ENCODE measurements at places on chromosomes 7 and 10.
A peak's percentile ranks its signal among the peaks of the same experiment; 100 is the strongest.

DNA sequence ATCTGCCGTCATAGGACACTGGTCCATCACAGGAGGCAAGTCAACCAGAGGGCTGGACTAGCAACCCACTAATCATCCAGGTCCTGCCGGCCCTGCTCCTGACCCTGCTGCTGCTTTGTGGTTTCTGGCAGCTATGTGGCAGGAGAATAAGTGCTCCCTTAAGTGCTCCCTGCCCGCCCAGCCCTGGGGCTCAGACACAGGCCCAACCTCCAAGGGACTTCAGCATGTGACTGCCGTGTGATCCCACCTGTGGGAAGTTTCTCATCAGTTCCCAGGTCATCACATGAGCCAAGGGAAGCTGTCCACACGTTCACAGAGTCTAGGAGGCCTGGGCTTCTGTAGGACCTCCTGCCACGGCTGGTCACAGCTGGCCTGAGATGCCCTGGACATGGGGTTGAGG, 34.2 kb upstream of the ZNF488 start:
- DNase-seq = no peak

DNA sequence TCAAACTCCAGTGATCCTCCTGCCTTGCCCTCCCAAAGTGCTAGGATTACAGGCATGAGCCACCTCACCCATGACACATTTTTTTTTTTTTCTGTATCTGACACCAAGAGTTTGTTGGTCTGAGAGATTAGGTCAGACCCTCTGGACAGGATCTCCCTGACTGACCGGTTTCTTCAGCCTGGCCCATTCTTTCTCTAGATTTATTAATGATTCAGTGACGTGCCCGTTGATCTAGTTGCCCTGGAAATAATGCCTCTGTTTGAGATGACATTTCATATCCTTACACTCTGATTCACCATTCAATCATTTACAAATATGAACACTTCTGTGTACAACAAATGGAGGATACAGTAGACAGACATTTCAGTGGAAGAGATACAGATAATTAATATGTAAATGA, 1.4 kb upstream of the ZNF212 start:
- DNase-seq = no peak

GRCh38 chr7:29622335-29623265, 59.0 kb downstream of the PRR15 start:
- peak; percentile 67 for DNase-seq

DNA sequence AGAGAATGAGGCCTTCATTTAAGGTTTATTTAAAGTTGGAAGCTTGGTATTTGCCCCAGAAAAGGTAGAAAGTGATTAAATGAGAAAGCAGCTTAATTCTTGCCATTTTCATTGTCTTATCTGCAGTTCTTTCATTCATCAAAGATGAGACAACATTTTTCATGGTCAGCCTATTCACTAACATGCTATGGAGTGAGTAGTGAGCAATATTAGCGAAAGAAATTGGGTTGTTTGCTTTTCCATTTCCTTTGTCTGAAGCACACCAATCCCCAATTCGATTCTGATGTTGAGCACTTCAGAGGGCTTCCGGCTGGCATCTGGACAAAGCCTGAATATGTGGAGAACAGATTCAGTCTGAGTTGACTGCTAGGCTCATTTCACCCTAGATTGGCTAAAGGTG, 317.2 kb downstream of the BBS9 start:
- no peak for DNase-seq

DNA sequence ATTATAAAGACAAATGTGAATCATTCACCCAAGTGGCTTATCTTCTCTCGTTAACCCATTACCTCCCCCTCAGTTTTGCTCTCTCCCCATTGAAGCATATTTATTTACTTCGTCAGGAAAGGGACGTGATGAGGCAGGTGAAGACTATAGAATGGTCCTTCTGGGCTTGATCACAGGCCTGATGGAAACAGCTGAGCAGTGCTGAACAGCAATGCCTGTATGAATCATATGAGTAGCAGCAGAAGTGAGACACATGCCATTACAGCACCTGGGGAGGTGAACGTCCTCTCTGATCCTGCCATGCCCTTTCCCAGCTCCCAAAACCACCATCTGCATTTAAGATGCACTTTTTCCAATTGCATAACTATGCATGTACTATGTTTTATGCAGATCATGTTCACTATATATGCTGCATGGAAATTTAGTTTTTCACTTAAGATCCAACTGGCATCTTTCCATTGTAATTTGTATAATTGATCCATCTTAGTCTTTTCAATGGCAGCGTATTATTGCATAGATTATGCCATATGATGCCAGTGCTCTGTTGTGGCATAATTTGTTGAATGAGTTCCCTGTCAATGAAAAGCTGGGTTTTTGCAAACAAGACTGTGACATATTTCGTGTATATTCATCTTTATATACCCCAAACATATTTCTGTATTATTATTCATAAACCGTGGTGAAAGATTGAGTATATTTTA, 105.3 kb downstream of the CXCL12 start:
- DNase-seq = no peak

DNA sequence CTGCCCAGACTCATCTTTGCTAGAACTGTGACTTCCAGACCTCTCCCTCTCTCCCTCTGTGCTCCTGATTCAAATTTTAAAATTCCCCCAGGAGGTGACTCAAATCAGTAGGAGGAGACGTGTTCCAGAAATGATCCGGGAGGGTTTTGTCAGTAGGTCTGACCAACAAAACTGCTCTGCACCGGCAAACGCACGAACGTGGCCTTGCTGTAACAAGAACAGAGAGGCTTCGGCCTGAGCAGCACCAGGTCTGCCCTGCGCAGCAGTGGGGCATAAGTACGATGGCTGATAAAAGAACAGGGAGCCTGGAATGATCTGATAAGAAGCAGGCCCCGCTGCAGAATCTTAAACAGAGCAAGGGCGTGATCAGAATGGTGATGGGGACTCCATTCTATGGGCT, 152.7 kb upstream of the AUTS2 start:
- no peak for DNase-seq

GRCh38 chr10:80685355-80685754, 147.7 kb downstream of the SH2D4B start:
- DNase-seq = no peak

DNA sequence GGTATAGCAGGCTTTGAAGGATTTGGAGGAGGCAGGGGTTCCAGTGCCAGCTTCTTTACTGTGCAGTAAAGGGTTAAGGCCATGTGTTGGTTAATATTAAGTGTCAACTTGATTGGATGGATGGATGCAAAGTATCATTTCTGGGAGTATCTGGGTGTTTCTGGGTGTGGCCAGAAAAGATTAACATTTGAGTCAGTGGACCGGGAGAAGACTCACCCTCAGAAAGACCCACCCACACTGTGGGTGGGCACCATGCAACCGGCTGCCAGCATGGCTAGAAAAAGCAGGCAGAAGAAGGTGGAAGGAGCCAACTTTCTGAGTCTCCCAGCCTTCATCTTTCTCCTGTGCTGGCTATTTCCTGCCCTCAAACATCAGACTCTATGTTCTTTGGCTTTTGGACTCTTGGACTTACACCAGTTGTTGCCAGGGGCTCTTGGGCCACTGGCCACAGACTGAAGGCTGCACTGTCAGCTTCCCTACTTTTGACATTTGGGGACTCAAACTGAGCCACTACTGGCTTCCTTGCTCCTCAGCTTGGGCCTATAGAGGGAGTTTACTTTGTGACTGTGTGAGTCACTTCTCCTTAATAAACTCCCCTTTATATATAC, 6.8 kb upstream of the TRUB1 start:
- DNase-seq = no peak

GRCh38 chr7:37527109-37527508, 78.4 kb upstream of the ELMO1 start:
- DNase-seq = no peak

GRCh38 chr10:117933036-117933435, 113.7 kb downstream of the RAB11FIP2 start:
- no peak for DNase-seq

DNA sequence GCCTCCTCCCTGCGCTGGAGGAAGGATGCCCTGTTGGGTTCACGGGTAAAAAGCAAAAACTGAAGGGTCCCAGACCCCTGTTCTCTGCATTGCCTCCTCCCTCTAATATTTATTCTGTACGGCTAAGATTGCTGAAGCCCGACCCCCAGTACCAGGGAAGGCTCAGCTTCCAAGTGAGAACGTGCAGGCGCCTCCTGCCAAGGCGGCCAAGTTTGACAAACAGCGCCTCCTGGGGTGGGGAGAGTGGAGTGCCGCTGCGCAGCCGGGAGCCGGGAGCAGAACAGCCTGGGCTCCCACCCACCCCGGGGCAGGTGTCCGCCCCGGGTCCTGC, 4.7 kb upstream of the EBF3 start:
- peak; percentile 91 for DNase-seq

GRCh38 chr10:5574642-5575131, 49.9 kb downstream of the CALML3 start:
- no peak for DNase-seq

- DNase-seq = no peak
Measured at GRCh38 chr10:127459918-127460317, 89.2 kb upstream of the NPS start.

- DNase-seq = no peak
Measured at GRCh38 chr7:27113991-27114769, 11.7 kb upstream of the HOXA2 start.

DNA sequence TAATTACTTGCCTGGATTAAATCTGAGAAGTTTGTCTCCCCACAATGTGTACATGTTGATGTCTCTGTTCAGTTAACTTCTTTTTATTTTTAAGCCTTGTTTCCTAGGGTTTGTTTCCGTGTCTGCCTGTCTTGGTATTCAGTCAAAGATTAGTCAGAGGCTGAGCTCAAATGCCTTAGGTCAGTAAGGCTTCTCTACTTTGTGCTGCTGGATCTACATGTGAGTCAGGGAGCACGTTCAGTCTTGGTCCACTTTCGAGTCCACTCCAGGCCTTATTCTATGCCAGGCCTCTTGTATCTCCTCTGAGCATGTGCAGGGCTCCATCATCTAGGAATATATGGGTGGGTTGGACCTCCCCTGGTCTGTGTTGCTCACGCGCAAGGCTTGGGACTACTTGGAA, 93.3 kb upstream of the FZD8 start:
- no peak for DNase-seq

- DNase-seq = peak; percentile 64
Measured at GRCh38 chr10:52443419-52444388, 129.6 kb downstream of the DKK1 start.

DNA sequence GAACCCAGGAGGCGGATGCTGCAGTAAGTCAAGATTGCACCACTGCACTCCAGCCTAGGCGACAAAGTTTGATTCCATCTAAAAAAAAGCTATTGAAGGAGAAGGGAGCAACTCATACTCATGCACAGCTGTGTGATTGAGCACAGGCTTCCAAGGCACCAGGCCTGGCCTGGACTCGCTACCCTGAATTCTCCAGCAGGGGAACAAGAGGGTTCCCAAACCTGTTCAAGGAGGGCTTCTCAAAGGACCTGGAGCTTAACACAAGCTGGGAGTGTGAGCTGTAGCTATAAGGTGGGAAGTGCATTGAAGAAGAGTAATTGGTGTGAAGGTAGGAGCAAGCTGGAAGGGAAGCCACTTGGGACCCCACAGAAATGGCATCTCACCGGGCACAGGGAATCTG, 15.1 kb upstream of the DDIT4 start:
- DNase-seq = no peak

GRCh38 chr7:7304705-7305450, 122.5 kb downstream of the C1GALT1 start:
- no peak for DNase-seq

- peak; percentile 56 for DNase-seq
Measured at GRCh38 chr7:117458977-117459583, 20.7 kb upstream of the CFTR start.

DNA sequence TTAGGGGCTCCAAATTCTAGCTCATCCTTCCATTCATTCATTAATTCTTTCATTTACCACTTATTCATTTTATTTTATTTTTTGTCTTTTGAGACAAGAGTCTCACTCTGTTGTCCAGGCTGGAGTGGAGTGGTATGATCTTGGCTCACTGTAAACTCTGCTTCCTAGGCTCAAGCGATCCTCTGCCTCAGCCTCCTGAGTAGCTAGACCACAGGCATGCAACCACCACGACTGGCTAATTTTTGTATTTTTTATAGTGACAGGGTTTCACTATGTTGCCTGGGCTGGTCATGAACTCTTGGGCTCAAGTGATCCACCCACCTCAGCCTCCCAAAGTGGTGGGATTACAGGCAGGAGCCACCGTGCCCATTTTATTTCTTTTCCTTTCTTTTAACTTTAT, 31.6 kb downstream of the FGF8 start:
- no peak for DNase-seq

- DNase-seq = no peak
Measured at GRCh38 chr7:49389871-49390479, 383.5 kb upstream of the VWC2 start.

- DNase-seq = peak; percentile 68
Measured at GRCh38 chr7:11026452-11027359, 53.0 kb downstream of the PHF14 start.

GRCh38 chr10:119504651-119505050, 37.9 kb downstream of the RGS10 start:
- no peak for DNase-seq

DNA sequence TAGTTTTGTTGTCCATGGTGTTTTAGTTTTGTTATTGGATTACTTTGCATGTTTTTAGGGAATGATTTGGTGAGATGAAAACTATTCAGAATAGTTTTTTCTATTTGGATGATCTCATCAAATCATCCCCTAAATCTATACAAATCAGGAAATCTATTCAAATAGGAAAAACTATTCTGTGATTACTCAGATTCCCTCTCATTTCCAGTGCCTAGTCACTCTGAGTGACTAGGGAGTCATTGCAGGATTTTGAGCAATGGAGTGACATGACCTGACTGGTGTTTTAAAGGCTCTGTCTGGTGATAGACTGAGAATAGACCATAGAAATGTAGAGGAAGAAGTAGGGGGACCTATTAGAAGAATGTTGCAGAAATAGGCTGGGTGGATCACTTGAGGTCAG, 72.4 kb downstream of the TPST1 start:
- DNase-seq = no peak

DNA sequence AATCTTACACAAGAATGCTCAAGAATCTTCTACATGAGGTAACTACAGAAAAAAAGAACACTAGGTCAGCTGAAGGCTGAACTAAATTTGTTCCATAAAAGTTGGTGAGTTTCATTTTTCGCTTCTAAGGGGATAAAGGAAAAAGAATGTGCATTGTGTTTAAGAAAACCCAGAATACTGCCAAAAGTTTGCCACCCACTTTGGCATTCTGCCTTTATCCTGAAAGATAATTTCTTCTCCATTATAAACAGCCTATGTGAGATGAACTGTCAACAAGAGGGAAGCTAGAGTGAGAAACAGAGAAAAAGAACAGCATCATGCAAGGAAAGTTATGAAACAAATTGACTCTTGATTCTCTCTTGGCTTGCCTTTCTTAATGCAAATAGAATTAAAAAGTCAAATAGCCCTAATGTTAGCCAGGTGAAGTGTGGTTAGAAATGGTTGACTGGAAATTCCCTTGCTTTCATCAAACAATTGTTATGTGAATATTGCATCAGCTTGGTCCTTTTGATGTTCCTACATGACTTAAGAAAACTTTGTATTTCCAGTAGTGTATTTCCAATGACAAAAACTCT, 25.8 kb downstream of the STEAP1 start:
- peak; percentile 53 for DNase-seq

DNA sequence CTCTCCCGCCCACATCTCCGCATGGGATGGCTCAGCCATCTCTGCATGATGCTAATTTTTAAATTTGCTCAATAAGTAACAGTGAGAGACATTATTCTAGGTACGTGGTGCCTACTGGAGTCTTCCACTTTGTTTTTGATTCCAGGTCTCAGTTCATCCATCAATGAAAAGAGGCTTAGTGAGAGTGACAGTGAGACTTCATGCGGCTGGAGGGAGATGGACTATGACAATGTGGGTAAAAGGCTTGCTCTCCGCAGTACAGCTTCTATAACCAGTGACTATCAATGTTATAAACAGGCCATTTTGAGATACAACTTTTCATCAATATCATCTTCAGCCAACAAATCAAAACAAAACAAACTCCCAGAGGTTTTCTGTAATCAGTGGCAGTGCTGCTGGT, 563.4 kb upstream of the MKI67 start:
- no peak for DNase-seq
